ENCODE measurements at places on chromosomes 11 and 22. TPM values are rescaled to one million over a fixed set of nuclear protein-coding genes. Genes with fewer than 3 reads are reported as not detected.

GRCh38 chr11:18563090-18563730, 25.3 kb downstream of the UEVLD start:
- no peak overlapping the region for H3K27ac ChIP-seq
- no peaks in the 10 kb centered on the region for H3K4me1 ChIP-seq
- H3K36me3 ChIP-seq = peaks cover 7% of the 10 kb centered on the region

- no peak overlapping the region for H3K4me3 ChIP-seq
- H3K27ac ChIP-seq = no peak overlapping the region
- no peaks in the 10 kb centered on the region for H3K4me1 ChIP-seq
- H3K27me3 ChIP-seq = no peaks in the 10 kb centered on the region
Observed at GRCh38 chr22:26783885-26784284, 126.5 kb downstream of the MIAT start.

DNA sequence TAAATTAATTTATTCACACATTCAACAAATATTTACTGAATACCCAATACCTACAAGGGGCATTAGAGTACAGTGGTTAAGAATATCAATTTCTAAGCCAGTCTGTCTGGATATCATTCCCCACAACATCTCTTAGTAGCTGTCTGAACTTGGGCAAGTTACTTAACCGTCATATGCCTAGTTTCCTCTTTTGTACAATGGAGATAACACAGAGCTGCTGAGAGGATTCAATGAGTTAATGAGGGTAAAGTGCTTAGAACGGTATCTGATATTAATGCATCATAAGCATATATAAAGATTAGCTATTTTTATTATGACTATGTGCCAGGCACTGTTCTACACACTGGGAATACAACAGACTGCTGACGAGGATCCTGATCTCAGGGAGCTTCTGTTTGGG, 116.4 kb downstream of the APOL5 start:
- H3K4me1 ChIP-seq = peaks cover 38% of the 10 kb centered on the region
- peak overlapping the region; percentile 92 for H3K4me3 ChIP-seq
- no peaks in the 10 kb centered on the region for H3K27me3 ChIP-seq
- H3K27ac ChIP-seq = peak overlapping the region; percentile 92

The CD6 gene
- total RNA-seq = 0.58 TPM

Measured in astrocyte (in vitro differentiated cells and primary cell).